ENCODE measurements at places on chromosomes 2 and 18. TPM values are rescaled to one million over a fixed set of nuclear protein-coding genes. Genes with fewer than 3 reads are reported as not detected.

GRCh38 chr2:150873396-150873772 is 385.9 kb upstream of the RND3 start:
- no peak for DNase-seq
- no peaks in the 10 kb centered on the region for H3K27me3 ChIP-seq
- H3K4me3 ChIP-seq = no peak overlapping the region
- no peak overlapping the region for H3K27ac ChIP-seq

GRCh38 chr2:158187908-158188307 is 86.2 kb downstream of the UPP2 start:
- H3K4me3 ChIP-seq = no peak overlapping the region
- peaks cover 22% of the 10 kb centered on the region for H3K4me1 ChIP-seq
- no peak for DNase-seq

DNA sequence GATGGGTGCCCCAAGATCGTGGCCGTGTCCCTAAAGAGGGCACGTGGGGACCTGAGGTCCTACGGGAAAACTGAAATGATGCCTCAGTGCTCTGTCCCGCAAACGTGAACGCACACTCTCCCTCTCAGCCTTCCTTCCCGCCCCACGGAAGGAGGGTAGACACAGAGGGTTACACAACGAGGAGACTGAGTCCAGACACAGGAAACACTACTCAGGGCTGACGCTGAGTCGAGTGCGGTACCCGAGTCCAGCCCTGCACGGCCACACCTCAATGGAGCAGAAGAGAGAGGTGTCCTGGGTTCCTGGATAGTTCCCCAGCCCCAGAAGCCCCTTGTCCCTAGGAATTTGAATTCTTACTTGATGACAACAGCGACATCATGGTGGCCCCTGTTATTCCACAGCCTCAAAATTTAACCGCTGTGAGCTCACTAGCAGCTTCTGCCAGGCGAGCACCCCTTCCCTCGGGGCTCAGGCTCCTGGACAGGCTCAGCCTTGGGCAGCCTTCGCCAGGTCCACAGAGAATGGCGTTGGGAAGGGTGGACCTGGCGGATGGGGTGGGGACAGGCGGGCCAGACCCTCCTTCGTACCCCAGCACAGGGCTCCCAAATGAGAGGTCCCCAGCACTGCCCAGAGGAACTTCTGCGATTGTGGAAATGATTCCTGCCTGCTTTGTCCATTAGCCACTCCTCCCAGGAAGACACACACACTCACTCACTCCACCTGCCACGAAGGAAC is 980 bp upstream of the RNPEPL1 start:
- peak overlapping the region; percentile 34 for H3K4me3 ChIP-seq
- DNase-seq = peak; percentile 16
- peak overlapping the region; percentile 47 for H3K27ac ChIP-seq
- H3K36me3 ChIP-seq = no peaks in the 10 kb centered on the region
- no peaks in the 10 kb centered on the region for H3K27me3 ChIP-seq

- H3K27me3 ChIP-seq = no peaks in the 10 kb centered on the region
- no peak overlapping the region for H3K4me3 ChIP-seq
- H3K27ac ChIP-seq = no peak overlapping the region
- H3K4me1 ChIP-seq = peaks cover 49% of the 10 kb centered on the region
- H3K36me3 ChIP-seq = no peaks in the 10 kb centered on the region
- no peak for DNase-seq
Observed at GRCh38 chr2:100887713-100888495, 68.0 kb downstream of the NPAS2 start.

- DNase-seq = no peak
- H3K27me3 ChIP-seq = no peaks in the 10 kb centered on the region
- H3K36me3 ChIP-seq = no peaks in the 10 kb centered on the region
- H3K27ac ChIP-seq = no peak overlapping the region
Observed at GRCh38 chr18:52341608-52342381, 1.8 kb downstream of the DCC start.

DNA sequence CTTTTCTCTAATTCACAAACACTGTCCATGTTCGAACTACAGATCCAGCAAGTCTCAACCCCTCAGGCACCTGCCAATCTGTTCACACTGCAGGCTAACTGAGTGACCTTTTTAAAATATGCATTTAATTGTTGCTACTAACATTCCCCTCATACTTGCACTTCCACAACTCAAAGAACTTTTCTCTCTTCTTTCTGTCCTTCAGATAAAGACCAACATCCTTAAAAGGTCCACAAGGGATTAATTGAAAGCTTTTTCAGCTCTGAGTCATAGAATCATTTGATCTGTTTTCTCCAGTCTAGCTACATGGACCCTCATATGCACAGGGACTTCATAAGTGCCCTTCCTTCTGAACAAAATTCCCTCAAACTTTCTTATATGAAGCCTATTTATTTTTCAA is 1321.2 kb downstream of the DPP10 start:
- no peak overlapping the region for H3K27ac ChIP-seq
- DNase-seq = no peak
- H3K4me3 ChIP-seq = no peak overlapping the region
- H3K4me1 ChIP-seq = no peaks in the 10 kb centered on the region
- no peaks in the 10 kb centered on the region for H3K27me3 ChIP-seq

- no peak for DNase-seq
- H3K27me3 ChIP-seq = no peaks in the 10 kb centered on the region
- H3K36me3 ChIP-seq = peaks cover 12% of the 10 kb centered on the region
- H3K27ac ChIP-seq = no peak overlapping the region
- no peak overlapping the region for H3K4me3 ChIP-seq
- H3K4me1 ChIP-seq = peaks cover 7% of the 10 kb centered on the region
Observed at GRCh38 chr2:171762879-171763573, 75.8 kb downstream of the DYNC1I2 start.

Gene VWA3B
- not detected for polyA plus RNA-seq

Gene KIAA2012
- polyA plus RNA-seq = not detected

Gene LYG2
- polyA plus RNA-seq = not detected

Gene ACKR3
- polyA plus RNA-seq = 428 TPM
